Heart left ventricle (tissue), 16 donors: ENCODE measurements at places on chromosomes 7 and 10. TPM values are rescaled to one million over a fixed set of nuclear protein-coding genes. Genes with fewer than 3 reads are reported as not detected.

DNA sequence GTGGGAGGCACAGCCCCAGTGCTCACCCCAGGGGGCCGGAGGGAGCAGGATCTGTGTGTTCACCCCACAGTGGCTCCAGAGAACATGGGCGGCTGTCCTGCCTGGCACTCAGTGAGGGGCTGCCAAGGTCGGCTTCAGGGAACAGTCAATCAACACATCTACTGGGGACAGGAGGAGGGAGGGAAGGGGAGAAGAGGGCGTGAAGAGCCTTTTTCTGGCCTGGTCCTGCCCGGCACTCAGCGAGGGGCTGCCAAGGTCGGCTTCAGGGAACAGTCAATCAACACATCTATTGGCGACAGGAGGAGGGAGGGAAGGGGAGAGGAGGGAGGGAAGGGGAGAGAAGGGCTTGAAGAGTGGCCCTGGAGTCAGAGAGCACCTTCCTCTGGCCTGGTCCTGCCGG is 184.9 kb downstream of the ADARB2 start:
- H3K4me3 ChIP-seq = no peak overlapping the region
- DNase-seq = no peak
- H3K27ac ChIP-seq = no peak overlapping the region
- no peaks in the 10 kb centered on the region for H3K36me3 ChIP-seq

HIP1 gene
- 13.4 TPM for total RNA-seq

AGAP5 gene
- total RNA-seq = 4.3 TPM

- no peak overlapping the region for H3K27ac ChIP-seq
- H3K27me3 ChIP-seq = no peaks in the 10 kb centered on the region
- DNase-seq = no peak
- H3K36me3 ChIP-seq = no peaks in the 10 kb centered on the region
- H3K4me3 ChIP-seq = no peak overlapping the region
- no peaks in the 10 kb centered on the region for H3K4me1 ChIP-seq
Measured at GRCh38 chr7:32479574-32480200, 10.5 kb downstream of the LSM5 start.

DNA sequence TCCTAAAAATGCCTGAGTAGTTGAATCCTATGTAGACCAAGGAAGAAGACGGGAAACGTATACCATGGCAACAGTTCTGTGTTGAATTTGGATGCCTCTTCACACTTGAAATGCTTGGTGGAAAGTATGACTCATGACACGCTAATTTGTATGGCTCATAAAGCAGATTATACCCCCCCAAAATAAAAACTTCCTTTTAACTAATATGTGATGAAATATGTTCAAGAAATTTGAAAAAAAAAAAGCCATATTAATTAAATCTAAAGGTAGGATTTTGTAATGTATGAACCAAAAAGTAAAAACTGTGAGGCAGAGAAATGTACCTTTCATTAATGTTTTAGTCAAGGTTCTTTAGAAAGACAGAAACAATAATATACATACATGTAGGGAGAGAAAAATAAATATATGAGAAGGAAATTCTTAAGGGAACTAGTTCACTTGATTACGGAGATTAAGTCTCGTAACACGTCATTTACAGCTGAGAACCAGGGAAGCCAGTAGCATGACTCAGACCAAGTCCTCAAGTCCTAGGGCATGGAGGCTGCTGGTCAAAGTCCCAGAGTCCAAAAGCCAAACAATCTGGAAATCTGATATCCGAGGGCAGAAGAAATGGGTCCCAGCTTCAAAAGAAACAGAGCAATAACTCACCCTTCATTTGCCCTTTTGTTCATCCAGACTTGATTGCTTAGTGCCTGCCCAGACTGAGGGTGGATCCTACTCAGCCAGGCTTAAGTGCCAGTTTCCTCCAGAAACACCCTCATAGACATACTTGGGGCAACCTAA is 485.1 kb downstream of the SEMA3D start:
- H3K27ac ChIP-seq = no peak overlapping the region
- no peaks in the 10 kb centered on the region for H3K27me3 ChIP-seq
- no peaks in the 10 kb centered on the region for H3K4me1 ChIP-seq
- DNase-seq = no peak
- H3K36me3 ChIP-seq = no peaks in the 10 kb centered on the region

- DNase-seq = no peak
- H3K27ac ChIP-seq = no peak overlapping the region
- H3K4me1 ChIP-seq = no peaks in the 10 kb centered on the region
- H3K27me3 ChIP-seq = no peaks in the 10 kb centered on the region
- H3K36me3 ChIP-seq = no peaks in the 10 kb centered on the region
- no peak overlapping the region for H3K4me3 ChIP-seq
Measured at GRCh38 chr10:117488004-117488403, 54.5 kb upstream of the EMX2 start.

DNA sequence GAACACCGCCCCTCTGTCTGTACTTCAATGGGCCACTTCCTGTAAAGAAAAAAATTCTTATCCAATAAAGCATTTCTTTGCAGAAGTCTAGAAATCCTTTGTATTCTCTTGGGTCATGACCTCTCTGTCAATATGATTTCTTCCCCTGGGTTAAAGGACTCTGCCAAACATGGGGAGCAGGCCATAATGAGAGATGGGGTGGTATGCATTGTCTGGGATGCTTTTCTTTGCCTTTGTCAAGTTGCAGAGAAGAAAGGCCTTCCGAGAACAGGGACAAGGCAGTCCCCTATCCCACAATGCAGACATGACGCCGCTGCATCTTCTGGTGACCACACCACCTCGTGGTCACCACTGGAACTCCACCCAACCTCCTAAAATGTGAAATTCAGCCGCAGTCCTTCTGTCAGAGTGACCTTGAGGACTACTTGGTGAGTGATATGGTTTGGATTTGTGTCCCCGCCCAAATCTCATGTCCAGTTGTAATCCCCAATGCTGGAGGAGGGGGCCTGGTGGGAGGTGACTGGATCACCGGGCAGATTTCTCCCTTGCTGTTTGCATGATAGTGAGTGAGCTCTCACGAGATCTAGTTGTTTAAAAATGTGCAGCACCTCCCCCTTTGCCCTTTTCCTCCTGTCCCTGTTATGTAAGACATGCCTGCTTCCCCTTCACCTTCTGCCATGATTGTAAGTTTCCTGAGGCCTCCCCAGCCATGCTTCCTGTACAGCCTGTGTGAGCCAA is 15.2 kb upstream of the FRMPD2 start:
- no peak overlapping the region for H3K27ac ChIP-seq
- no peaks in the 10 kb centered on the region for H3K4me1 ChIP-seq
- H3K27me3 ChIP-seq = no peaks in the 10 kb centered on the region
- DNase-seq = peak; percentile 32
- no peaks in the 10 kb centered on the region for H3K36me3 ChIP-seq

WDFY4 gene
- total RNA-seq = 1.2 TPM

GRCh38 chr10:21388589-21388988 is 136.9 kb downstream of the SKIDA1 start:
- no peaks in the 10 kb centered on the region for H3K36me3 ChIP-seq
- DNase-seq = no peak
- H3K4me1 ChIP-seq = no peaks in the 10 kb centered on the region
- no peak overlapping the region for H3K27ac ChIP-seq
- H3K4me3 ChIP-seq = no peak overlapping the region

RAPGEF5 gene
- 15.5 TPM for total RNA-seq

SAMD9L gene
- total RNA-seq = 4.5 TPM
